ENCODE measurements at places on chromosomes 13 and 19.

GRCh38 chr19:4103080-4103433 lies 20.9 kb downstream of the MAP2K2 start:
- no peak for DNase-seq

- no peak for DNase-seq
Observed at GRCh38 chr13:32178763-32179162, 136.4 kb downstream of the ZAR1L start.

DNA sequence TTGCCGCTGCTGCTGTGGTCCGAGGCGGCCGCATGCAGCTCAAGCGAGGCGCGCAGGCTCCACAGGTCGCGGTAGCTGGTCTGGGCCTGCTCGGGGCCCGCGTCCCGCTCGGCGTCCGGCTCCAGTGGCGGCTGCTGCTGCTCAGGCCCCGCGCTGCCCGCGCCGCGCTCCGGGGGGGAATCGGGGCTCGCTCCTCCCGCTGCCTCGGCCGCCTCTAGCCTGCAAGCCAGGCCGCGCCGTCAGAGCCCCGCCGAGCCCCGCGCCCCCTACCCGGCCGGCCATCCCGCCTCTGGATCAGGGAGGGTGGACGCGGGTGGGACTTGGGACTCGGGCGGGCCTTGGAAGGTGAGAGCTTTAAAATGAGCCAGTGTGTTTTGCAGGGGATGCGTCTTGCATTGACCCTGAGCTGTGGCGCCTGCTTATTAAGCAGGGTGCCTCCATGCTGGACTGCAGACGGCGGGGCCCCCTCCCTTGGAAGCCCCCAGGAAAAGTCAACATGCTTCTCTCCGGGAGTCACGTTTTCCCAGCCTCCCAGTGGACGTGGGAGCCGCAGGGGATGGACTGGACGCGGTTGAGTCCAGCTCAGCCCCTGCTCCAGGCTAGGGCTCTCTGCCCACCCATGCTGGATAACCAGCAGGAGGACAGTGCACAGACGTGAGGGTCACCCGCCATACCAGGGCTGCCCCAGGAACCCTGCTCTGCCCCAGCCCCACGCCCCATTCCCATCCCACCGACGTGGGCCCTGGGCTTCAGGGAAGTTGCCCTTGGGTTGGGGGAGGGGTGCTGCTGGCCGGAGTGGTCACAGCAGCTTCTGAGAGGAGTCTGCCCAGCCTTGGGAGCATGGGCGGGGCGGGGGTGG lies 7.7 kb downstream of the CBARP start:
- DNase-seq = no peak

DNA sequence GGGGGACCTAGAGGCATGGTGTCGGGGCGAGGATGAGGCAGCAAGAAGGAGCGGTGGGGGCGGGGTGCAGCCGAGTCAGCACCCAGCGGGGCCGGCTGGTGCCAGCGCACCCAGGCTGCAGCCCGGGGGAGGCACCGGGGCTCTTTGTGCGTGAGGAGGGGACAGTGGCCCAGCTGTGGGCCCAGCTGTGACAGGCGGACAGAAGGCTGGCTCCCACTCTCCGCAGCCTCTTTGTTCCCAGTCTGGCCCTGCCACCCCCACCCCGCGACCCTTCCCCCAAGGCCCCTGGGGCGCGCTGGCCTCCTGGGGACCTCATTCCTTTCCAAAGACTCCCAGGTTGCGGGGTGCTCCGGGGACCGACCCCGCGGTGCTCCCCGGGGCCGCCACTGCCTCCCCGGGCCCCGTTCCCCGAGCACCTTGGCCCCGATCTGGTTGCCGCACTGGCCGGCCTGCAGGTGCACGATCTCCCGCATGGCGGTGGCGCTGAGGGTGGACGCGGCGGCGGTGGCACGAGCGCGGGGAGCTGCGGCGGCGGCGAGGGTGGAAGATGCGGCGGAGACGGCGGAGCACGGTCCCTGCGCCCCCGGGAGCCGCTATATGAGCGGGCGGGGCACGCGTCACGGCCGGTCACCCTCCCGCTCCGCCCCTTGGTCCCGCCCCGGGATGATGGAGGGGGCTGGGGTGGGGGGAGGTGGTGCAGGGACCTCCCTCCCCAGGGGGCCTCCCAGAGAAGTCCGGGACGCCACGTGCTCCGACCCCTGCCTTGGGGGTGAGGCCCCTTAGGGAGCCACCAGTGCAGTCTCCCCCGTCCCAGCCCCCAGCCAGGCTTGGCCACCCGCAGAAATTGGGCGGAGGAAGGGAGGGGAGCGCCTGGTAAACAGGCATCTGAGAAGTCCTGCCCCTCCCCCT lies at the start of gene TUBB4A:
Gene TUBB4A, minus strand, starts transcription at position 570 of the 909 bp plus-strand sequence. Its CDS starts 97 bp downstream, at position 473.
- no peak for DNase-seq

DNA sequence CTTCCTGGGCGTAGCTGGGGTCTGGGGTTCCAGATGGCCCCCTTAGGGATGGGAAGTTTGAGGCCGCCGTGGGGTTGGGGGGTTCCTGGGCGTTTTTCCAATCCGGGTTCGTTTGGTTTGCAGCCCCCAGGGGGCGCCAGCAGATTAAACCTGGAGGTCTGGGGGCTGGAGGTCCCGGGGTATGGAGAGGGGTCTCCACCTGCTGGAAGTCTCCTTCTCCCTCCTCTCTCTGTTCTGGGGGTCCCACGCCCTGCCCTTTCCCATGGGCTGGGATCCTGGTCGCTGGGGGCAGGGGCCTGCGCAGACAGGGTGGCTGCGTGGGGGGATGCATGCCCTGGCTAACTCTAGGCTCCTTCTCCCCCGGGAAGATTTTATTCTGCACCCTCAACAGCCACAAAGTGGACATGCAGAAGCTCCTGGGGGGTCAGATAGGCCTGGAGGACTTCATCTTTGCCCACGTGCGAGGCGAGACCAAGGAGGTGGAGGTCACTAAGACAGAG lies 899 bp downstream of the GIPC3 start:
- DNase-seq = no peak

- DNase-seq = no peak
Observed at GRCh38 chr19:14758816-14759215, 19.5 kb downstream of the ADGRE2 start.

- no peak for DNase-seq
Observed at GRCh38 chr19:870314-870713, 10.8 kb downstream of the CFD start.

DNA sequence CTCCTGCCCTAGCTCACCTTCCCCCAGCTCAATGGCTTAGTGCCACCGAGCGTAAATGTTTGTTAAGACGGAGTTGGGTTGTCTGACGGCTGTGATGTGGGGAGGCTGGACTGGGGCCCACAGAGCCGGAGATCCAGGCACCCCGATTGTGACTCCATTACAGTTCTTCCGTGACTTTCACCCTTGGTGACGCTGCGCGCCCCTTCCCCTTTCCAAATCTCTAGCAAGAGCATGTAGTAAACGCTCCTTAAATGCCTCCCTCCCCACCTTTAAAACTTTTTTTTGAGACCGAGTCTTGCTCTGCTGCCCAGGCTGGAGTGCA lies 829 bp downstream of the REEP6 start:
- DNase-seq = no peak

DNA sequence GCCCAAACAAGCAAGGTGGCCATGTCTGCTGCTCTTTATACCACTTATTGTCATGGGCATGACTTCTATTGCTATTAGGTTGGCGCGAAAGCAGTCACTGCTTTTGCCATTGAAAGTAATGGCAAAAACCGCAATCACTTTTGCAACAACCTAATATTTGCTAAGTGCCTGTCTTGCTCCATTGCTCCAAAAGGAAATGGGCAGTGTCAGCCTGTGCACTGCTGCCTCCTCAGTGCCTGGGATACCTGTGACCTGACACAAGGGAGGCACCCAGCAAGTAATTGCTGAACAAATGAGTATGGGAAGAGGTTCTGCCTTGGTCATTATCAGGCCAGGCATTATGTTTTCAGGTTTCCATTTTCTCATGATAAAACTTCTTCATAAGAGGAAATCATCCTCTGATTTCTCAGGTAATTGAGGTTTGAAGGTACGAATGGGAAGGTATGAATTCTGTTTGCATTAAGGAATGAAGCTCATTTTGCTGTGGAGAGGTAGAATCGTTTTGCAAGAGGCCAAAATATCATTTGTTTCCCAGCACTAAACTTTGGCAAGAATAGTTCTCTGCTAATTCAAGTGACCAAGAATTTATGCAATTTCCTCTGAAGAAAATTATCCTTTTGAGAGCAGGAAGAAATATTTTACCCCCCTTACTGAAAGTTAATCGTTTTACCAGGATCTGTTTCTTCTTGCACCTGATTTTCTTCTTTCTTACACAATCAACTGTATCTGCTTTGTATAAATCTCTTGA lies 128.4 kb upstream of the SPRY2 start:
- no peak for DNase-seq

DNA sequence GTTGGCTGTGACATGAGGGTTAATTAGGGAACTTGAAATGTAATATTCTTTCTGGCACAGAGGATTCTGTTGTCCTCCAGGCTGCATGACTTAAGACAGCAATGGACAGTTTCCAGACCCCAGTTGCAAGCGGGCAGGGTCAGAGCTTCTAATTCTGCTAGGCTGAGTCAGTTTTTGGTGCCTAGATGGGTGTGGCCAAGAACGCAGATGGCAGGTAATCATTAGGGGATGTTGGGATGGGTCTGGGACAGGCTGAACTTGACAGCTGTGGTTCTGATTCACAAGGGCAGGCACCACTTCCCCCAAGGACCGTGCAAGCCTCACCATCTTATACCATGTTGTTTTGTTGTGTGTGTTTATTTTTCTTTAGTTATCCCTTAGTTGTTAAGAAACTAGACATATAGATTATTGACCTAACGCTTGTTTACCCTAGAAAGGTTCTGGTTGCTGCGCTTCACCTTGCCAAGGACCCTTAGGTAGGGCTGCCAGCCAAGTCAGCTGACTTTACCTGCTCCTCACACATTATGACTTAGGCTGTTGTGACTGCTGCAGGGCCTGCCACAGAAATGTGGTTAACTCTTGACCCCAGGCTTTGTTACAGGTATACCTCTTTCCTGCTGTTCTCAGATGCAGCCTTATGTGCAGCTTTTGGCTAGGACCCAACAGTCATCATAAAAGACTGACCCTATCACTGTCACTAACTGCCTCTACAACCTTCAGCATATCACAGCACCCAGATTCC lies 117.7 kb upstream of the KLF12 start:
- peak; percentile 31 for DNase-seq

GRCh38 chr19:50925734-50926133 lies 14.5 kb upstream of the KLK4 start:
- no peak for DNase-seq

DNA sequence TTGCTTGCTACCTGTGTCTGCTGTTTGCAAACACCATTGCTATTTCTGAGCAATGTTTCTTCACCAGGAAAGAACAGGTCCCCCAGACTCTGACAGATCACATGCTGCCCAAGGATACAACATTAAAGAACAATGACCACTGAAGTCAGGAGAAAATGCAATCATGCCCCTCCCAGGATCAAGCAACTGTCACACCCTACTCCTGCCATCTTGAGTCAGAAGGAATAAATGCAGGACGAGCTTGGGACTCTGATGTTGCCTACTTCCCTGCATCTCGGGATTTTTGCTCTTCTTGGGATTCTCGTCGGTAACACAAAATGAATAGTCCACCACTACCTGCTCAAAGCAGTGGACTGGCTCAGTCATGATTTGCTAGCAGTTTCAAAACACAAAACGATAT lies 490.6 kb downstream of the COG6 start:
- DNase-seq = no peak

DNA sequence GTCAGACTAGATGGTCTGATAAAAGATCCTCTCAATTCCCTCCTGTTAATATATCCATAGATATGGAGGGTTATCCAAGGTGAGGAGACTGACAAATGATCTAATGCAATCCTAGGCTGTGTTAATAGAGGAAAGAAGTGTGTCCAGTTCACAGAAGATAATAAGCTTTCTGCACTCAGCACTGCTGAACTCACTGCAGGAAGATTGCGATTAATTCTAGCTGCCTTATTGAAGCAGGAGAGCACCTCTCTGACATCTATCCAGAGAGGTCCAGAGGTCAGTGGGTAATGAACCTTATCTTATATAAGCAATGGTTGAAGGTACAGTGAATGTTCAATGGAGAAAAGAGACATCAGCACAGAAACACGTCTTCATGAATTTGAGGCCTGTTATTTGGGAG lies 75.9 kb upstream of the SLC10A2 start:
- no peak for DNase-seq

GRCh38 chr13:79869326-79869725 lies 388.4 kb downstream of the NDFIP2 start:
- no peak for DNase-seq

GRCh38 chr13:106490569-106491321 lies 44.7 kb downstream of the EFNB2 start:
- no peak for DNase-seq

- DNase-seq = no peak
Observed at GRCh38 chr13:89627996-89628395, 1719.5 kb upstream of the MIR17HG start.

- DNase-seq = no peak
Observed at GRCh38 chr19:27833031-27833430, 1379.9 kb downstream of the UQCRFS1 start.

GRCh38 chr13:43100667-43101066 lies 77.3 kb downstream of the DNAJC15 start:
- no peak for DNase-seq

DNA sequence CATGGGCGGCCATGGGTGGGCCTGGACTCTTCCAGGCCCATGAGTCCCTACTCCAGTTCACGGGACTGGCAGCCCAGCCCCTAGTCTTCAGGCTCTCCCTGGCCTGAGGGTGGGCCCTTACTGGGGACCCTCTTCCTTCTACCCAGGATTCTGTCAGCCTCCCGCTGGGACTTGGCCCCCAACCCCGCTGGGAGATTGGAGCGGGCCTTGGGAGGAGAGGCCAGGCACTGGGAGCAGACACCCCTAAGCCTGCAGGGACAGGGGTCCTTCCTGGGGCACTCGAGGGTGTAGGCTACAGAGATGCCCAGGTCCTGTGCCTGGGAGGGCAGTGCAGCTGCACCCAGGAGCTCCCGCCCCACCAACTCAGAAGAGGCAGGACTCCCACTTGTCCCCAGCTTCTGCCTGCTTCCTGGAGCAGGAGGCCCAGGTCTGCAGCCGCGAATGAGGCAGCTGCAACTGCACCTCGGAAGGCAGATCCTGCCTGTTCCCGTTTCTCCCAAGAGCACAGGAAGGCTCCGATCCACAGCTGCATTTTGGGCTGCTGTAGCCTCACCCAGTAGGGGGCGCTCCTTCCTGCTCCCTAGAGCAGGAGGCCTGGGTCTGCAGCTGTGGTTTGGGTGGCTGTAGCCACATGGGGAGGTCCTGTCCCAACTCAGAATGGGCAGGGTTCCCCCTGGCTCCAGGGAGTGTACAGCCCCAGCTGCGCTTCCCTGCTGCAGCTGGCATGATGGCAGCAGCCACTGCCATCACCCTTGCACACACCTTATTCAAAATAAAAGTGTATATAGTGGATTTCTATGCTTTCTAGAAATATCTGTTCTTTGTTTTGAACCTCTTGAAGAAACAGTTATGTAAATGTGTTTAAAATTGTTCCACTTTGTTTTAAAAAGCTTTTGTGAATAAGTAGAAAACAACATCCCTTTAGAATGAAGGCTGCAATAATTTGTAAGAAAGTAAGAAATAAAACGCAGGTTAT lies 46.8 kb downstream of the TEX26 start:
- no peak for DNase-seq

DNA sequence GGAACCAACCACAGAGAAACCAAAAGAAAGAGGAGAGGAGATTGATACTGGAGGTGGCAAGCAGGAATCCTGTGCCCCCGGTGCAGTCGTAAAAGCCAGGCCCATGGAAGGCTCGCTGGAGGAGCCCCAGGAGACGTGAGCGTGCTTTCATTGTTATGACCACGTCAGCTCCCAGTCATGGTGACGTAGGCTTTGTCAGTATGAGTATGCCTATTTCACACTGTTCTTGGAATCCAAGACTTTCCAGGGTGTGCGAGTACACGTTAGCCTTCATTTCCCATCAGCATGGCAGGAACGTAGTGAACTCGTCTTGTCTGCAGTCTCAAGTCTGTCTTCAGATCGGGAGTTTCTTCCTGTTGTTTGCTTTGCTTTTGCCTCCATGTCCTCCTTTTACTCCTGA lies 15.4 kb upstream of the CHAMP1 start:
- no peak for DNase-seq
